ENCODE measurements at places on chromosomes 7 and 10.

DNA sequence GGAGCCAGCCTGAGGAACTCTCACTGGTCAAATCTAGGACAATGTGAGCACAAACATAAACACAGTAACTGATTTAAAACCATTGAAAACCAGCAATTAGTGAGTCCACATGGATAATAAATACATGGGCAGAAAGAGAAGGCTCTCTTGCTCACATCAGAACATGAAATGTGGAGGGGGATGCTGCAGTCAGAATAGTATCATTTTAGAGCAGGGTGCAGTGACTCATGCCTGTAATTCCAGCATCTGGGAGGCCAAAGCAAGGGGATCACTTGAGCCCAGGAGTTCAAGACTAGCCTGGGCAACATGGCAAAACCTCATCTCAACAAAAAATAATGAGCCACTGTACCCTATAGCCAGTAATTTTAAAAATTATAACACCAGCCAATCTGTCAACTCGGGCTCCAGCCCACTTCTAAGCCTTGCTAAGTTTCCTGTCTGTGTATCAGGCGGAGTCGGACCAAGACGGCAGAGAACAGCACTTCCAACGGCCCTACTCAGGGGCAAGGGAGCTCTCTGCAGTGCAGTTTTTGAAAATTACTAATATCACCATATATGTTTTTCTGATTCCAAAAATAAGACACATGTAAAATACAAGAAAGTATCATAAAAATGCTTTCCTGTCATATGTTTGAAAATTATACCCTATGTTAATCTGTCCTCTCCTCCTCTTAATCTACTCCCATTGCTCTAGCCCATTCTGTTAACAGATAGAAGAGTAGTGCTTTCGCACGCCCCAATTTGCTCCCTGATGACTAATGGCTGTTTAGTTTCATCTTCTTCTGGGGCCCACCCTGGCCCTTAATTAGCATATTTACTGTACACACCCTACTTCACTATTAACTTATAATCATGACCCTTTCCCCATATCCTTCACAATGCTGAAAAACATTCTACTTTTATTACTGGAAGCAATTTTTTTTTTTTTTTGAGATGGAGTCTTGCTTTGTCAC, 17.1 kb downstream of the URGCP start:
- no peak for DNase-seq

DNA sequence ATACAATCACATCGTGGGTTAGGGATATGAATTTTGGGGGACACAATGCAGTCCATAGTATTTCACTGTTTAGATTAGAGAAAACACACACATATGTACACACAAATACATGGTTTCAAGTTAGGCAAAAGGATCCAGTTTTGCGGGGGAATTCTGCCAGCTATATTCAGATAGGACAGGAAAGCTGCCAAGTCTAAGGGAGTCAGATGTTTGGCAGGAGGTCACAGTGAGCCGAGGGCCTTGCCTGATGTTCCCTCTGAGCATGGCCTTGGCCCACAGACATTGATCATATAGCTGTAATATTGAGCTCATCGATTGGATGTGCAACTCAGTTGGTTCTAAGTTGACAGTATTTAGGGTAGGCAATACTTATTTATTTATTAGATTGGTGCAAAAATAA, 122.8 kb downstream of the ADRA2A start:
- DNase-seq = no peak

GRCh38 chr7:48718731-48719378, 205.5 kb upstream of the CDC14C start:
- DNase-seq = no peak

- DNase-seq = no peak
Observed at GRCh38 chr7:150507947-150508602, 6.6 kb upstream of the GIMAP7 start.

DNA sequence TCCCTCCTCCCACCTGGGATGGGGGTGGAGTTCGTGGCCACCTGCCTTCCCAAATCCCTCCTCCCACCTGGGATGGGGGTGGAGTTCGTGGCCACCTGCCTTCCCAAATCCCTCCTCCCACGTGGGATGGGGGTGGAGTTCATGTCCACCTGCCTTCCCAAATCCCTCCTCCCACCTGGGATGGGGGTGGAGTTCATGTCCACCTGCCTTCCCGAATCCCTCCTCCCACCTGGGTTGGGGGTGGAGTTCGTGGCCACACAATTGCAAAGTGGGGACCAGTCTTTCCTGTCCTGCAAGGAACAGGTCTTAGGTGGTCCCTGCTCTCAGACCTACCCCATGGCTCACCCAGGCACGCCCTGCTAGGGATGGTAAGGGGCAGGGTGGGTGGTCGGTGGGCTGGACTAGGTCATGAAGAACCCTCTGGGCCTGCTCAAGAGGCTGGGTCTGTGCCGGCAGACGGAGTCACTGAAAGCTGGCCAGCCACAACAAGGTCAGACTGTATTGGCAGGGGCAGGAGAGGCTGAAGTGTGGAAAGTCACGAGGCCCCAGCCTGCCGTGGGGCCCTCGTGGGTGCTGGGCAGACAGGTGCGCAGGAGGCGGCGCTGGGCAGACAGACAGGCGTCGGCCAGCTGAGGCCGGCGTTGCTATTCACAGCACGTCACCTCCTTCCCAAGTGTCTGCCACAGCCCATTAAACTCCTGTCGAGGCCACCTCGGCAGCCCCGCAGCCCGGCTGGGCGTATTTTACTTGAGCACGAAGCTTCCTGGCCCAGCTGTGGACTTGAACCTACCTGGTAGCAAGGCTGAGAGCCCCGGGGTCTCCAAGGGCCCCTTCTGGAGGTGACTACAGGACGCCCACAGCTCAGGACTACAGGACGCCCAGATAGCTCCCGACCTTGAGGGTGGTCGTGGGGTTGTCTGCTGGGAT, 4.1 kb downstream of the KNDC1 start:
- no peak for DNase-seq

GRCh38 chr7:112271162-112271561, 64.7 kb downstream of the ZNF277 start:
- no peak for DNase-seq

- peak; percentile 13 for DNase-seq
Observed at GRCh38 chr10:132274581-132274980, 33.2 kb downstream of the STK32C start.

GRCh38 chr7:116315803-116316202, 105.5 kb downstream of the TES start:
- DNase-seq = no peak

DNA sequence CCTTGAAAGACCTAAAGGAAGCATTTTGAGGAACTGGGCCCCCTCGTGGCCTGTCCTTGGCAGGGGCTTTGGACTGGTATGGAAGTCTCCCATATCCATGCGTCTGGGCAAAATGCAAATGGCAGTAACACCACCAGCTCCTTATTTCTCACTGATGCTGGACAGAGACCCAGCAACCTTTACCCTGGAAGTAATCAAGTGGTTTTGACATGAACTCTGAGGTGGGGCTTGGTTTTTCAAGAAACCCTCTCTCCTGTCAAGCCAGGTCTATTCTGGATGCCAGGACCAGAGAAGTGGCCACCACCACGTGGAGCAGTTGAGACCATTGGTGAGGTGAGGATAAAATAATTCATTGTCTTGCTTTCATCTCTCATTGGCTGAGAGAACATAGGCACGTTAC, 84.4 kb downstream of the OTUD1 start:
- DNase-seq = no peak

- no peak for DNase-seq
Observed at GRCh38 chr7:39341083-39341482, 225.1 kb upstream of the YAE1 start.

DNA sequence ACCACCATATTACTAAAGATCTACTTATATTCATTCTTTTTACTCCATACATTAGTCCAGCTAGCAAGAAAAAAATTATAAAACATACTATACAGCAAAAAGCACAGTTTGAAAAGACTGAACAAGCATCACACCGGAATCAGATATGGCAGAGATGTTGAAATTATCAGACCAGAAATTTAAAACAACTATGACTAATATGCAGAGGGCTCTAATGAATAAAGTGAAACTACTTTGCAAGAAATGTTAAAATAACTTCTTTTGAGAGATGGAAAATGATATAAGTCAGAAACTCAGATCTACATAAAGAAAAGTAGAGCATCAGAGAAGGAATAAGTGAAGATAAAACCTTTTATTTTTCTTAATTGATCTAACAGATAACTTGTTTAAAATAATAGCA, 50.9 kb downstream of the SGCE start:
- no peak for DNase-seq

DNA sequence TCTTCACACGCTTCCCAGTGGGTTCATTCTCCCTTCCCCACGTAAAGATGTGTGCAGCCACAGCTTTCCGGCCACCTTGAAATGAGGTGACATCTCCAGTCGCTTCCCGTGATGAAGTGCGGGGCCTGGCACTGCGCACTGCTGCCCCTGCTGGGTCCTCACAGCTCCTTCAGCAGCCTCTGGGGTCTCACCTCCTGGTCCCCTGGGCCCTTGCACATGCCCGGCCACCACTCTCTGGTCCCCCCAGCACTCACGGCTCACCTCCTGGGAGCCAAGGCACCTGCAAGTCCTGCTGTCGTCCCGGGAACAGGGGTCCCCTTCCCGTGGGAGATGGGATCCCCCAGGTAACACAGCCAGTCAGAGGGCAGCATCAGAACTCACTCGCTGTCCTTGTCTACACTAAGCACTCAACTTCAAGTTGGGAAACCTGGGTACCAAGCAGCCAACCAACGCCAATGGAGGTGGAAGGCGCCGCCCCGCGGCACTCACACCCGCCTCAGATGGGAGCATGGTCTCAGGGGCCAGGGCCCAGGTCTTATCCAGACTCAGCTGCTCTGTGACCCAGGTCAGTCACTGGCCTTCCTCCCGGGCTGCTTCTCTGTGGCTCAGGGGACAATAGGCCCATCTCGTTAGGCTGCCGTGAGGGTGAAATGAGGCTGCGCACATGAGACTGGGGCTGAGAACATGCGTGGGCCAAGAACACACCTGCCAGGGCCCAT, 176.2 kb downstream of the PTPRN2 start:
- DNase-seq = no peak

DNA sequence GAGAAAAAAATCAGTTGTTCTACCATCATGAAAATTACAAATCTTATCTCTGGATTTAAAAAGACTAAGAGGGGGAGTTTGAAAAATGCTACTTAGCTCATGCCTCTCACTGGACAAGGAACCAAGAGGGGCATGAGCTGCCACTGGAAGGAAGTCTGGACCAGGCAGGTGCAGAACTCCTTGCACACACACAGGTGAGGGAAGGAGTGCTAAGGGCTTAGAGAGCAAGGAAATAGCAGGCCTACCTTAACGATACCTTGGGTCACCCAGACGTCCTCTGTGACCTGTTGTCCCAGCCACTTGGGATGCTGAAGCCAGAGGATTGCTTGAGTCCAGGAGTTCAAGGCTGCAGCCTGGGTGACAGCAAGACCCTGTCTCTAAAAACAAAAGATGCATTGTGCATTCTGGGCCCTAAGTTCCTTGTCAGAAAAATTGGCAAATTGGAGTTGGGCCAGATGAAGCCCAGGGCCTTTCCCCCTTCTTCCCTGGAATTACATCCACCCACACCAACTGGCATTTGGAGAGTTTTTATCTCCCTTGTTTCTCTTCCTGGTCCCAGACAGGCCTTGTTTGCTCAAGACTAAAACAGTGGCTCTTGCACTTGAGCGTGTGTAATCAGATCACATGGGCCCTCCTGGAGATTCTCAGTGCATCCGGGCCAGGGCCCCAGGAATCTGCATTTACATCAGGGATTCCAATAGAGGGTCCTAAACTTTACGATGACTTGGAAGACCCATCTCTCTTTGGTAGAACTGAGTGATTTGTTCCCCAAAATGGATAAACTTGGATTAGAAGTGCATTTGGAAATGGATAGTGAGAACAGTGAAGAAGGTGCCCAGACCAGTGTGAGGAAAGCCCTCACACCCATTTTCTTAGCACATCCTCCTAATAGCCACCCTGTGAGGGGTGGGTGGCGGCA, 3.0 kb downstream of the DDIT4 start:
- DNase-seq = no peak

DNA sequence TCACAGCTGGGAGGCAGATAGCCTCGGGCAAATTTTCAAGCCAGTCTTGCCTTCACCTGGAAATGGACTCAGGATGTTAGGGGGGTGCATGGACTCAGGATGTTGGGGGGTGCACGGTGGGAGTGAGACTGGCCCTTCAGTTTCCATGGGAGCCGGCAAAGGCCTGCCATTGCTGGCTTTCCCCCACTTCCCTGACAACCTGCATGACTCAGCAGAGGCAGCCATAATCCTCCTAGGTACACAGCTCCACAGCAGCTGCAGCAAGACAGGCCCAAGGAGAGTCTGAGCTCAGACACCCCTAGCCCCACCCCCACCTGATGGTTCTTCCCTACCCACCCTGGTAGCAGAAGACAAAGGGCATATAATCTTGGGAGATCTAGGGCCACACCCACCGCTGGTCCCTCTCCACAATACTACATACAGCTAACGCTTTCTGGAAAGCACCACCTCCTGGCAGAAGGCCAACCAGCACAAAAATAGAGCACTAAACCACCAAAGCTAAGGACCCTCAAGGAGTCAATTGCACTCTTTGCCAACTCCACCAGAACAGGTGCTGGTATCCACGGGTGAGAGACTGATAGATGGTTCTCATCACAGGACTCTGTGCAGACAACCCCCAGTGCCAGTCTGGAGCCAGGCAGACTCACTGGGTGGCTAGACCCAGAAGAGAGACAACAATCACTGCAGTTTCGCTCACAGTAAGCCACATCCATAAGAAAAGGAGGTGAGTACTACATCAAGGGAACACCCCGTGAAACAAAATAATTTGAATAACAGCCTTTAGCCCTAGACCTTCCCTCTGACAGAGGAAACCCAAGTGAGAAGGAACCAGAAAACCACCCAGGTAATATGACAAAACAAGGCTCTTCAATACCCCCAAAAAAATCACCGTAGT, 18.3 kb downstream of the C7orf25 start:
- no peak for DNase-seq

- DNase-seq = no peak
Observed at GRCh38 chr7:26155531-26156375, 3.8 kb downstream of the NFE2L3 start.

DNA sequence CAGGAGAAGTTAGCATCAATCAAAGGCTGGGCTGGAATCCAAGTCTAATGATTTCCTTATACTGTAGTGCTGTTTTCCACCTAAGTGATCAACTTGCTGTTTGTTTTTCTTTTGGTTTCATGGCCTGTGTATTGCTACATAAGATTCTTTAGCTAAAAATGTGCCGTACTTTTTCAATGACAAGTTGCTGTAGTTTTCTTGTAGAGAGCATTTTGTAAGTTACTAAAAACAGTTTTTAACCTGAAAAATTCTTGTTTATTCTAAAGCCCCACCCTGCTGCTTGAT, 1.3 kb downstream of the HELLS start:
- DNase-seq = no peak

GRCh38 chr10:24723386-24723787, 300 bp downstream of the ARHGAP21 start:
- no peak for DNase-seq

GRCh38 chr10:28514648-28515047, 18.3 kb upstream of the WAC start:
- DNase-seq = no peak

- no peak for DNase-seq
Observed at GRCh38 chr7:38751416-38751815, 120.2 kb upstream of the AMPH start.

DNA sequence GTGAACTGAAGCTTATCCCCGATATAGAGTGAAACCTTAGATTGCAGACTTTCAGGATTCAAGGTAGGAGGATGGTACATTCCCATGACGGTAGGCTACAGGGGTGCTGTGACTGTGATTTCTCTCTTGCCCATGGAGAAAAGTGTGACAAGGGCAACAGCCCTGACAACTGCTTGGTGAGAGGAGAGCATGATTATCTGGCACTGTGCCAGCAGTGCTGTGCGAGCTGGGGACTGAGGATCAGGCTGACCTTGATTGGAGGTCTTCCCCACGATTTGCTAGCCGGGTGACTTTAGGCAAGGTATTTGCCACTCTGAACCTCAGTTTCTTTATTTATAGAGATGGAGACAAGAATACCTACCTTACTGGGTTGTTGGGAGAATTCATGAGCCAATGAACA, 229.5 kb downstream of the PTEN start:
- DNase-seq = peak; percentile 78
